NCI-H1417 treated with DMSO at 0.1 percent for 48 hours (cell line): ENCODE measurements at places on chromosomes 4 and X.

DNA sequence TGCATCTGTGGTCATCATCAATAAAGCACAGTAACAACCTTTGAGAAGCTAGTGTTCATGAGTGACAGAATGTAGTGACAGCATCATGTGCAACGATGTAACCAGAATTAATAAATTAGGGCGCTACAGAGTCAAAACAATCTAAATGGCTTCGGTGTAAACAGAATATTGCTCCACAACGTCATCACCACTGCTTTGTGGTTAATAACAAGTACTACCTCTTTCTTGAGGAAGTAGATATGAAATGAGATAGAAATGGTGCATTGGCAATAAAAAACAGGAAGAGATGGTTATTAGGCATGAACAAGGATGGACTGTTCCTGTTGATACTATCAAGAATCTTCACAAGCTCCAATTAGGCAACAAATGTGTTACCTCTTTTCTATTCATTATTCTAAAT, 8.7 kb upstream of the PDHA2 start:
- no peak for DNase-seq

- no peak for DNase-seq
These were observed 24.9 kb upstream of the RPL39 start for GRCh38 chrX:119816300-119816699.

- DNase-seq = no peak
These were observed 671 bp upstream of the EIF4E start for GRCh38 chr4:98929341-98930267.

- peak; percentile 41 for DNase-seq
These were observed 155.2 kb upstream of the GALNT7 start for GRCh38 chr4:173013232-173013930.

DNA sequence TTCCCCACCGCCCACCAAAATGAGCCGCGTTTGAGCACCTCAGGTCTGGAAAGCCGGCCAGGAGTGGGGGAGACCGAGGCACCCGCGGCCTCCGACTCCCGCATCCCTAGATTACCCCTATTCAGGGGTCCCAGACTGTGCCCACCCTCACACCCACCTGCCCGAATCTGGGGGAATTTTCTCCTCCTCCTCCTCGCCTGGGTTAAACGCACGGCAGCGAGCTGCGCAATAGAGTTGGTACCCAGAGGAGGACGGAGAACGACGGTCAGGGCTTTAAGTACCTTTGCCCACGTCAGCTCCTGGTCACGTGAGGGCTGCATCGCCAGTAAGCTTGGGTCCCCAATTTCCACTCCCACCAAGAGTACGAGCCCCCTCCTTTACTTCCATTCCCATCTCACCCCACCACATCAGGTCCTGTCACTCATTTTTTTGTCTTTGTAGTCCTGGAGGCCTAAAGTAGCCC, at the start of gene ARMCX2:
Gene ARMCX2, minus strand, starts transcription at position 250 of the 463 bp plus-strand sequence. CDS start 2,262 bp downstream, outside the sequence.
- peak; percentile 7 for DNase-seq

DNA sequence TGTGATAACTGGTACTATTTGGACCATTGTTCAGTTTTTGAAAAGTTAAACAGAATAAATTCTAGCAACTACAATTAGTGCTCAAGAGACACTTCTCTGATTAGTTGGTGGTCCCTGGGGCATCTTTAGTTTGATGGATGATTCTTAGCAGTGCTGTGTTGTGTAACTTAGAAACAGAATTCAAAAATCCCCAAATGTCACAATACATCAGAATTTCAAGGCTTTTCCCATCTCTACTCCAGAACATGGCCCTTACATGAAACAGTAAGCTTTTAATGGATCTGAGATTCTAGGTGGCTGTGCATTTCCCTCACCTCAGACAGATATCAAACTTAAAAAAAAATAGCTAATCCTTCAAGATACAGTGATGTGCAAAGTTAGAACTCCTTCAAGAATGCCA, 104.4 kb upstream of the CXCL13 start:
- no peak for DNase-seq

DNA sequence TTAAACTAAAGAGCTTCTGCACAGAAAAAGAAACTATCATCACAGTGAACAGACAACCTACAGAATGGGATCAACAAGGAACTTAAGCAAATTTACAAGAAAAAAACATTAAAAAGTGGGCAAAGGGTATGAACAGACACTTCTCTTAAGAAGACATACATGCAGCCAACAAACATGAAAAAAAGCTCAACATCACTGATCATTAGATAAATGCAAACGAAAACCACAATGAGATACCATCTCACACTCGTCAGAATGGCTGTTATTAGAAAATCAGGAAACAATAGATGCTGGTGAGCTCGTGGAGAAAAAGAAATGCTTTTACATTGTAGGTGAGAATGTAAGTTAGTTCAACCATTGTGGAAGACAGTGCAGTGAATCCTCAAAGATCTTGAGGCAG, 27.8 kb downstream of the PAPSS1 start:
- no peak for DNase-seq

GRCh38 chr4:27152703-27153102, 292.1 kb downstream of the STIM2 start:
- DNase-seq = no peak

- peak; percentile 11 for DNase-seq
These were observed 41.0 kb upstream of the UCP1 start for GRCh38 chr4:140609548-140610425.

GRCh38 chr4:128454881-128455280, 167.3 kb upstream of the PGRMC2 start:
- DNase-seq = no peak

- DNase-seq = no peak
These were observed 787.4 kb upstream of the GALNTL6 start for GRCh38 chr4:171025776-171026175.

- DNase-seq = no peak
These were observed 16.4 kb downstream of the NAAA start for GRCh38 chr4:75924309-75924827.

GRCh38 chr4:111693758-111694157, 451.5 kb upstream of the FAM241A start:
- no peak for DNase-seq

- DNase-seq = no peak
These were observed 4.2 kb upstream of the CXCL3 start for GRCh38 chr4:74042681-74043080.
